ENCODE measurements at places on chromosomes 5 and 9. TPM values are rescaled to one million over a fixed set of nuclear protein-coding genes. Genes with fewer than 3 reads are reported as not detected.

- no peak overlapping the region for H3K27ac ChIP-seq
- H3K36me3 ChIP-seq = no peaks in the 10 kb centered on the region
- no peak overlapping the region for H3K4me3 ChIP-seq
- DNase-seq = no peak
- H3K27me3 ChIP-seq = no peaks in the 10 kb centered on the region
- peaks cover 50% of the 10 kb centered on the region for H3K4me1 ChIP-seq
Observed at GRCh38 chr9:36165826-36166167, 3.4 kb upstream of the CCIN start.

- peaks cover 2% of the 10 kb centered on the region for H3K36me3 ChIP-seq
- H3K27me3 ChIP-seq = no peaks in the 10 kb centered on the region
- no peak for DNase-seq
Observed at GRCh38 chr9:36445800-36446361, 45.8 kb upstream of the RNF38 start.

- DNase-seq = no peak
- no peak overlapping the region for H3K27ac ChIP-seq
- no peaks in the 10 kb centered on the region for H3K36me3 ChIP-seq
- peaks cover 77% of the 10 kb centered on the region for H3K27me3 ChIP-seq
Observed at GRCh38 chr9:1051584-1052275, 1.6 kb downstream of the DMRT2 start.

- H3K27ac ChIP-seq = peak overlapping the region; percentile 56
- DNase-seq = no peak
- H3K27me3 ChIP-seq = no peaks in the 10 kb centered on the region
- H3K4me1 ChIP-seq = peaks cover 59% of the 10 kb centered on the region
- H3K4me3 ChIP-seq = no peak overlapping the region
Observed at GRCh38 chr5:68252673-68253623, 37.4 kb downstream of the PIK3R1 start.

DNA sequence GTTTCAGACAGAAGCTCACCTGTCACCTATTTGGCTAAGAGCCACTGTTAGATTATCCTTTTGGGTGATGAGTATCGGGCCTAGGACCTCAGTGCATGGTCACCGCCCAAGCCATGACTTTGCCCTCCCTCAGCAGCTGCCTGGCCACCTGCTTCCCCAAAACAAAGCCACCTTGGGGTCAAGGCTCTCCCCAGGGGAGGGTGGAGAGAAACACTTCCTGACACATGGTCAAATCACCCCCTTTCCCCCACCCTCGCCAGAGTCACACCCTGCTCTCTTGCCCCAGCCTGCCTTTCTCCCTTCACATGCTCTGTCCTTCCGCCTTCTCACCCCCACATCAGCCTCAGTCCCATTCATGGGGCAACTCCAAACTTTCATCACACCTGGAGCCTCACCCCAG is 1.7 kb upstream of the HBEGF start:
- H3K27me3 ChIP-seq = no peaks in the 10 kb centered on the region
- peaks cover 14% of the 10 kb centered on the region for H3K4me1 ChIP-seq
- H3K27ac ChIP-seq = no peak overlapping the region
- no peak for DNase-seq
- H3K4me3 ChIP-seq = no peak overlapping the region

The OR1Q1 gene
- total RNA-seq = not detected

The TERT gene
- total RNA-seq = not detected

GRCh38 chr9:27352457-27353165 is 55.7 kb upstream of the EQTN start:
- peak overlapping the region; percentile 10 for H3K27ac ChIP-seq
- H3K27me3 ChIP-seq = no peaks in the 10 kb centered on the region
- no peaks in the 10 kb centered on the region for H3K36me3 ChIP-seq
- DNase-seq = no peak

The GPR150 gene
- total RNA-seq = 0.16 TPM

The TAF11L13 gene
- total RNA-seq = not detected

GRCh38 chr5:57887851-57888621 is 405.4 kb upstream of the ACTBL2 start:
- no peaks in the 10 kb centered on the region for H3K27me3 ChIP-seq
- no peaks in the 10 kb centered on the region for H3K36me3 ChIP-seq
- no peak overlapping the region for H3K4me3 ChIP-seq
- peak overlapping the region; percentile 13 for H3K27ac ChIP-seq
- H3K4me1 ChIP-seq = peaks cover 29% of the 10 kb centered on the region
- DNase-seq = no peak

GRCh38 chr5:163459462-163459818 is 462 bp downstream of the NUDCD2 start:
- DNase-seq = no peak
- H3K27ac ChIP-seq = peak overlapping the region; percentile 100
- H3K36me3 ChIP-seq = peaks cover 17% of the 10 kb centered on the region
- peaks cover 46% of the 10 kb centered on the region for H3K4me1 ChIP-seq

DNA sequence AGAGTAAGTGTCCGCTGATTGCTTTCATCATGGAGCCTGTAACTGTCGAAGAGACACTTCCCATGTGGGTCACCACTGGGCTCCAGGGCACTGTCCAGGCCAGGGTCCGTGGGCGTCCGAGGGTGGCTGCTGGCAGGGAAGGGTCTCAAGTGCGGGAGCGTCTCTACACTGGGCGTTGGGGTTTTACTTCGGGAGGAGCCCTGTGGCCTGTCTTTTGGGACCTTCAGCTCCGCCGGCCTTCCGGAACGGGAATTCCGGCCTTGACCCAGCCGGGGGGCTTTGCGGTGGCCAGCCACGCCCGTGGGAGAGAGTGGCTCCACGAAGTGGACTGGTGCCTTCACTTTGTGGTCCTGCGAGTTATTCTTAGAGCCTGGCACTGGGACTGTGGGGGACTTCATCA is 86.2 kb downstream of the CAMSAP1 start:
- no peaks in the 10 kb centered on the region for H3K27me3 ChIP-seq
- no peaks in the 10 kb centered on the region for H3K4me1 ChIP-seq
- H3K4me3 ChIP-seq = no peak overlapping the region
- DNase-seq = no peak

GRCh38 chr5:155229135-155229534 is 215.6 kb downstream of the KIF4B start:
- H3K36me3 ChIP-seq = no peaks in the 10 kb centered on the region
- H3K4me3 ChIP-seq = no peak overlapping the region
- DNase-seq = no peak
- H3K27me3 ChIP-seq = no peaks in the 10 kb centered on the region
- no peaks in the 10 kb centered on the region for H3K4me1 ChIP-seq
- H3K27ac ChIP-seq = no peak overlapping the region

- no peak for DNase-seq
- no peak overlapping the region for H3K4me3 ChIP-seq
- no peaks in the 10 kb centered on the region for H3K27me3 ChIP-seq
- H3K36me3 ChIP-seq = no peaks in the 10 kb centered on the region
- H3K27ac ChIP-seq = no peak overlapping the region
- H3K4me1 ChIP-seq = peaks cover 8% of the 10 kb centered on the region
Observed at GRCh38 chr9:21923694-21924093, 70.5 kb downstream of the CDKN2A start.

The COL5A1 gene
- total RNA-seq = 1,552 TPM

- no peak overlapping the region for H3K4me3 ChIP-seq
- DNase-seq = no peak
Observed at GRCh38 chr5:95880081-95880926, 57.8 kb upstream of the GLRX start.
